Bladder microvascular endothelial cell (primary cell): ENCODE measurements at places on chromosomes 12 and 14. TPM values are rescaled to one million over a fixed set of nuclear protein-coding genes. Genes with fewer than 3 reads are reported as not detected.

The SLC4A8 gene
- 0.97 and 2.1 TPM in 2 replicates for total RNA-seq

The CD4 gene
- not detected in 2 replicates for total RNA-seq

The GAPDH gene
- total RNA-seq = 3,225 and 4,830 TPM in 2 replicates

The COL2A1 gene
- total RNA-seq = under 0.01 TPM in 1 of 2 replicates, not detected in the other

The LRRIQ1 gene
- under 0.01 and 0.57 TPM in 2 replicates for total RNA-seq

The FAM90A1 gene
- total RNA-seq = not detected in 2 replicates

The UNC79 gene
- 0.06 TPM in 1 of 2 replicates, not detected in the other for total RNA-seq
